Hematopoietic multipotent progenitor cell treated with erythropoietin and hydrocortisone succinate and interleukin-3 and kit ligand, for 6 days (in vitro differentiated cells): ENCODE measurements at places on chromosomes 6 and 20.

DNA sequence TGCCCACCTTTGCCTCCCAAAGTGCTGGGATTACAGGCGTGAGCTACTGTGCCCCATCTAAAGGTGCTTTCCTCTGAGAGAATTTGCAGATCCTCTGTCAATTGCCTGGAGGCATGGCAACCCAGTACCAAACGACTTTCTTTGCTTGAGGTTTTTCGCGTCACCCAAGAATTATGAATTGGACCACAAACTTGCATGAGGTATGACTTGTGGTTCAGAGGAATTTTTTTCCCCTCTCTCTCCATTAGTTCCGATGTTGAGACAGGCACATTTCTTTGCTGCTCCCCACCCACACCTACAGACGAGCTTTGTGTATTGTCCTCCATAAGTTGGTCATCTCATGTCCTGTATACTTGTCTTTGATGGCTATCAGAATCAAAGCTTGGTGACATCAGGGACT is 11.8 kb upstream of the SCAF8 start:
- no peak for DNase-seq

DNA sequence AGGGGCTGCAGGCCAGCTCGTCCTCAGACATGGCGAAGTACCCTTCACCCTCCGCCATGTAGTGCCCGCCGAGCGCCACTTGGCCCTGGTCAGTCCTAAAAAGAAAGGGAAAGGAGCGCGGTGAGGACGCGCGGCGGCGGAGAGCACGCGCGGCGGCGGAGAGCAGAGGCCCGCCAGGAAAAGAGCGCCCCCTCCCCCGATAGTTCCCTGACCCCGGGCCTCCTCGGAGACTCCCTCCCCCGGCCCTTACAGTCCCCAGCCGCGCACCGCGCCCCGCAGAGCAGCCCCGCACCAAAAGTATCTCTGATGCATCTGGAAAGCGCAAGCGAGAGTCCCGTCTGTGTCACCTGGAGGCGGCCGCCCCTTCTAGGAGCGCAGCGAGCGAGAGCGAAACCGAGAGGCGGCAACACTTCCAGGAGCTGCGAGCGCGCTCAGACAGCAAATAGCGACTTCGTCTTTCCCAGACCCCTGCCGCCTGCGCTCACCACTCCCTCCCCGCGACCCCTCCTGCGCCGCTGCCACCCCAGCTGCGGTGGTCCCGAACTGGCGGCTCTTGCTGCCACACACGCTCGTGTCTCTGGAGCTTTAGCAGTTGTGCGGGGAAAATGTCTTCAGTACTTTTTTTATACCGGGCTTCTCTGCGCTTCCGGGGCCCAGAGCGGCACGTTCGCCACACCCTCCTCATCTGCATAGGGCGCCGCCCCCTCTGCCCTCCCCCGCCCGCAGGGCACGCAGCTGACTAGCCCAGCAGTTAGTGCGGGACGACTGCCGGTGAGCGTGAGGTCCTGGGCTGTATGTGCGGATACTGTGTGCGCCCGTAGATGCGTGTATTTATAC is at the start of gene TENT5A:
Gene TENT5A (minus strand): TSS at position 598 of the 837 bp plus-strand sequence. CDS start 540 bp downstream, at position 58.
- peak; percentile 95 for DNase-seq

- no peak for DNase-seq
Measured at GRCh38 chr6:138415125-138415524, 11.1 kb downstream of the HEBP2 start.

DNA sequence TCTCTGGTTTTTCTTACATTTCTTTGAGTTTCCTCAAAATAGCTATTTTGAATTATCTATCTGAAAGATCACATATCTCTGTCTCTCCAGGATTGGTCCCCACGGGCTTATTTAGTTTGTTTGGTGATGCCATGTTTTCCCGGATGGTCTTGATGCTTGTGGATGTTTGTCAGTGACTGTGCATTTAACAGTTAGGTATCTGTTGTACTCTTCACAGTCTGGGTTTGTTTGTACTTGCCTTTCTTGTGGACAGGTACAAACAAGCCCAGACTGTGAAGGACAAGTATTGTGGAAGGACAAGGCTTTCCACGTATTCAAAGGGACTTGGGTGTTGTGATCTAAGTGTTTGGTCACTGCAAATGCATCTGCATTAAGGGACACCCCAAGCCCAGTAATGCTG is 49.9 kb upstream of the TOP1 start:
- no peak for DNase-seq

GRCh38 chr20:63370618-63371187 is 9.6 kb upstream of the CHRNA4 start:
- DNase-seq = no peak

GRCh38 chr6:15475261-15475660 is 187.6 kb downstream of the DTNBP1 start:
- DNase-seq = no peak

- no peak for DNase-seq
Measured at GRCh38 chr6:160022793-160023192, 53.9 kb downstream of the IGF2R start.

GRCh38 chr6:76518443-76518842 is 446.0 kb upstream of the IMPG1 start:
- DNase-seq = no peak

DNA sequence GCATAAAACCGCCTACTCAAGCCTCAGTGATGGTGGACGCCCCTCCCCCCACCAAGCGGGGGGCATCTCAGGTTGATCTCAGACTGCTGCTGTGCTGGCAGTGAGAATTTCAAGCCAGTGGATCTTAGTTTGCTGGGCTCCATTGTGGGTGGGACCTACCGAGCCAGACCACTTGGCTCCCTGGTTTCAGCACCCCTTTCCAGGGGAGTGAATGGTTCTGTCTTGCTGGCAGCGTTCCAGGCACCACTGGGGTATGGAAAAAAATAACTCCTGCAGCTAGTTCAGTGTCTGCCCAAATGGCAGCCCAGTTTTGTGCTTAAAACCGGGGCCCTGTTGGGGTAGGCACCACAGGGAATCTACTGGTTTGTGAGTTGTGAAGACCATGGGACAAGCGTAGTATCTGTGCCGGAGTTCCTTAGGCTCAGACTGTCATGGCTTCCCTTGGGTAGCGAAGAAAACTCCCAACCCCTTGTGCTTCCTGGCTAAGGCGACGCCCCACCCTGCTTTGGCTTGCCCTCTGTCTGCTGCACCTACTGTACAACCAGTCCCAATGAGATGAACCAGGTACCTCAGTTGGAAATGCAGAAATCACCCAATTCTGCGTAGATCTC is 1334.5 kb upstream of the ADGRB3 start:
- no peak for DNase-seq

DNA sequence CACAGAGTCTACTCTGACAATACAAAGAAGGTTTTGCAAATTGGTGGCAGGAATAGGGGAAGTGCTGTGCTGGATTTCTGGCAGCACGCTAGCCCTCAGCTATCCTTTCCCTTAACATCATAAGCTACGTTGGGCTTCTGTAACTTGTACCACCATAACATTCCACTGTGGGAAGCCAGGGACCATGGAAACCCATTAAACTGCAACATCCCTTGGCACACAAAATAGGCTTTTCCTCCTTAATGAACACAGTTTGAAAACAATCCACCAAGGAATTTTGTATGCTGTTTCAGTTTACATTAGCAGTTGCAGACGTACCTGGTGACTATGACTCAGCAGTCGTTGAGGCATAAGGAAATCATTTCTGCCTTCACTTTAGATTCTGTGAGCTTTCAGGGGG is 203.9 kb upstream of the RAB32 start:
- no peak for DNase-seq

GRCh38 chr6:167106406-167106805 is 16.5 kb upstream of the CCR6 start:
- DNase-seq = no peak

DNA sequence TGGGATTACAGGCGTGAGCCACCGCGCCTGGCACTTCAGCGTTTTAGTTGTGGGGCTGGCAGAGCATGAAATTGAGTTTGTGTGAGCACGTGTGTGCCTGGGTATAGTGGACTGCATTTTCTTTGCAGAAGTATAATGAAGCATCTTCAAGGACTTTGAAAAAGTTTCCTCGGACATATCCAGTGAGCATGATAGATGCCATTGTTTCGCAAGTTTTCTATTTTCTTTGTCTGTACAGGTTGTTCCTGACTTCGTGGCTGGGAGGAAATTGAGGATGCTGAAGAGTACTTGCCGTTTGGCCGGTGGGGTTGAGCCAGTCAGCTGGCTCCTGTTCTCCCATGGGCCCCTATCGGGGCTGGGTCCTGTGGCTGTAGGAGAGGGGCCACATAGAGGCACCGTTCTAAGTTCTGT is 55.9 kb downstream of the RREB1 start:
- no peak for DNase-seq

- DNase-seq = no peak
Measured at GRCh38 chr6:5481033-5481432, 219.7 kb downstream of the FARS2 start.

DNA sequence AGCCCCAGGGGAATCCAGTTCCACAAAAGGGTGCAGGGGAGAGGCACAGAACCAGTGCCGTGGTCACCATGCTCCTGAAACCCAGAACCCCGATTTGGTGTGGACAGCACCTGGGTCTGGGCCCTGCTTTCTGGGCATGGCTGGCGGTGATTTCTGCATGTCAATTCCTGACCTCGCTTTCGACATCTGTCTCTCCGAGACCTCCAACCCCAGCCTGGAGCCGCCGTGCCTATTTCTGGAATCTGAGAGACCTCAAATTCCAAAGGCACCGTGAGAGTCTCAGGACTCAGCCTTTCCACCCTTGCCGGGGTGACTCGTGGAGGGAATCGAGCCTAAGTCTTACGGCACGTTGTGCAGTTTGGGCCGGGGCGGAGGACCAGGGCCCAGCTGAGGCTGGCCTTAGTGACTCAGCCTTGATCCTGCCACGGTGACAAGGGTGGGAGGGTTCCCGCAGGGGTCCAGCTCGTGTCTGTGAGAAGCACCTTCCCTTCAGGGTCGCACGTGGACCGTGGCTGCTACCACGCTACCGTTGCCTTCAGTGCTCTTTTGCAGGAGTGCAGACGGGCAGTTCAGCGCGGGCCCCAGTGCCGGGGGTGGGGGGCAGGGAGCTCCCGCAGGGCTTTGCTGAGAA is 133.7 kb downstream of the PXDC1 start:
- no peak for DNase-seq

DNA sequence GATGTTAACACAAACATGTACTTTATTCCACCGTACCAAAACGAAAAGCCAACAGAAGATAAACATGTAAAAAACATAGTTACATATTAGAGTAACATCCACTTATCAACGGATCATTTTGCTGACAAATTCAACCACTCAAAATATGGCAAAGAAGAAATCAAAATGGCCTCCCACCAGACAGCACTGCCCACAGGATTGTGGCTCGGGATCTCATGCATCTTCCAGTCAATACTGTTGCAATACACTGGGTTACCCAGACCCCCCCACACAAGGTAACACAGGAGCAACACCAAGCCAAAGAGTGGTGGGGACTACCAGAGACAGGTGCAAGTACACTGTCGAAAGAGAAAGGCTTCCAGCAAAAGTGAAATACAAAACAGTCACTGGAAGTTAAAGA is 57.9 kb upstream of the NHSL1 start:
- DNase-seq = no peak

DNA sequence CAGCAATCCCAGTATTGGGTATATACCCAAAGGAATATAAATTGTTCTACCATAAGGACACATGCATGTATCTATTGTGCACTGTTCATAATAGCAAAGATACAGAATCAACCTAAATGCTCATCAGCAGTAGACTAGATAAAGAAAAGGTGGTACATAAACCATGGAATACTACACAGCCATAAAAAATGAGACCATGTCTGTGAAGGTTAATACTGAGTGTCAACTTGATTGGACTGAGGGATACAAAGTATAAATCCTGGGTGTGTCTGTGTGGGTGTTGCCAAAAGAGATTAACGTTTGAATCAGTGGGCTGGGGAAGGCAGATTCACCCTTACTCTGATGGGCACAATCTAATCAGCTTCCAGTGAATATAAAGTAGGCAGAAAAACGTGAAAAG is 86.9 kb downstream of the MAN1A1 start:
- no peak for DNase-seq

GRCh38 chr6:85824329-85824728 is 181.6 kb upstream of the SYNCRIP start:
- no peak for DNase-seq

DNA sequence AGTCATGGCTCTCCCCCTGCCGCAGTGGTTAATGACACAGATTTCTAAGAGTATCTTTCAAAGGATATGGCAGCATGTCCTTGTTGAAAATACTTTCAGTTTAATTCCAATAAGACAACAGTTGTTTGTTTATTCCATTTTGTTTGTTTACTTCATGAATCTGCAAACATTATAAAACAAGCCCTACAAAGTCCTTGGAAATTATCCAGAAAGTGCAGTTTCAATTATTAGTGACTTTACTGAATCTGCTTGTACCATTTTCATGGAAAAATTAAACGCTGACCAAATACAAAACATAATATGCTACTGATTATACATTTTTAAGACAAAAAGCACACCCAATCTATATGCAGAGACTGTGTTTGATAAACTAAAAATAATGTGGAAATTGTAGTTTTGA is 3.3 kb downstream of the HEY2 start:
- DNase-seq = no peak

DNA sequence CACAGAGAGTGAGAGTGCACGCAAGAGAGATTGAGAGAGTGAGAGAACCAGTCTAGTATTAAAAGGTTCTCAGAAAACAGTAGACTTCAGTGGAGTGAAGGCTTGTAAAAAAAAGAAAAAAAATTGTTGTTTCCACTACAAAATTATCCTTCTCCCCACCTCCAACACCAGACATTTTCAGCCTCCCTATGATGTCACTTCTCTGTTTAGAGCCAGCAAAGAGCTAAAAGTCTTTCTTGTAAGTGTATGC is 77.8 kb downstream of the BACH2 start:
- DNase-seq = no peak

- DNase-seq = no peak
Measured at GRCh38 chr20:5834436-5835005, 84.3 kb downstream of the SHLD1 start.

DNA sequence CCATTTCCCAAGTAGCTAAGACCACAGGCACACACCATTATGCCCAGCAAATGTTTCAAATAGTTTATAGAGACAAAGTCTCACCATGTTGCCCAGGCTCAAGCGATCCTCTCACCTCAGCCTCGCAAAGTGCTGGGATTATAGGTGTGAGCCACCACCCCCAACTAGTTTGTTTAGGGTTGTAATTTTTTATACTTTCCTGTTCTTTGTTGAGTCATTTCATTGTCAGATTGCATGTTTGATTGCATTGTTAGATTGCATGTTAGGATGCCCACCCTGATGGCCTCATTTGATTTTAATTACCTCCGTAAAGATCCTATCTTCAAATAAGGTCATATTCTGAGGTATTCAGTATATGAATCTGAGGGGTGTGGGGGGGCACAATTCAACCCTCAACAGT is 73.3 kb upstream of the SASH1 start:
- DNase-seq = no peak

- no peak for DNase-seq
Measured at GRCh38 chr20:2922957-2923356, 49.7 kb downstream of the PTPRA start.

DNA sequence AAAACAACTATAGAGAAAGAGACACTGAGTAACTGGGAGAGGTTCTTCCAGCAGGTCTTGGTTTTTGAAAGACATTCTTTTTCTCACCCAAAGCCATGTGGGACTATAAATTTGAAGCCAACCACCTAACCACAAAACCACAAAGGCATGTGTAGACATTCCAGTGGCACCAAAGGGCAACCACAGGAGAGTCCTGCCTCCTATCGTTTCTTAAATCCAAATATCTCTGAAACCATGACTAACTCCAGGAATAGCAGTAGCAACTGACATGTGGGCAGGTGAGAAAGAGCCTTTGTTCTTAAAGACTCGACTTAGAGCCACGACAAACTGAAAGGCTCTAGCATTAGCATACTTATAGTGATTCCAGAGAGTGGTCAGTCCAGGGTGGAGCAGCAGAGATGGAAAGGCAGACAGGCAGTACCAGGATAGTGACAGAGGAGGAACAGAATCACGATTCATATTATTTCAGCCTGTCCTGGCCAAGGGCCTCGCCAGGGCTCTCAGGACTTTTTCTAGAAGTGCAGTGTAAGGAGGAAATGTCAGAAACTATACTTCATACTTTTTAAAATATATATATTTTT is 9.4 kb upstream of the COL9A1 start:
- peak; percentile 44 for DNase-seq
